NCI-H460 (cell line): ENCODE measurements at places on chromosomes 3 and 15. TPM values are rescaled to one million over a fixed set of nuclear protein-coding genes. Genes with fewer than 3 reads are reported as not detected.

SLC22A14 gene
- total RNA-seq: 0.35 TPM in 1 of 2 replicates, not detected in the other

MCF2L2 gene
- 0.57 and 1.2 TPM in 2 replicates for total RNA-seq

REC114 gene
- not detected in 2 replicates for total RNA-seq

C2CD4A gene
- total RNA-seq: 0.63 and 0.72 TPM in 2 replicates

MKRN3 gene
- not detected in 2 replicates for total RNA-seq

CIDEC gene
- total RNA-seq: not detected in 2 replicates

DNAH12 gene
- total RNA-seq: not detected in 2 replicates

DAPK2 gene
- 0.47 and 0.49 TPM in 2 replicates for total RNA-seq

ACP3 gene
- total RNA-seq: 0.50 and 0.78 TPM in 2 replicates

DUOXA1 gene
- total RNA-seq: 0.97 and 0.98 TPM in 2 replicates

ZMYND10 gene
- 0.30 and 1.1 TPM in 2 replicates for total RNA-seq

TMC3 gene
- 0.02 TPM in 1 of 2 replicates, not detected in the other for total RNA-seq

PIERCE2 gene
- 38.2 and 40.4 TPM in 2 replicates for total RNA-seq

SLC9A9 gene
- total RNA-seq: 1.1 and 2.5 TPM in 2 replicates

CRABP1 gene
- total RNA-seq: 0.25 TPM in 1 of 2 replicates, not detected in the other

SAXO2 gene
- 1.9 TPM in 1 of 2 replicates, not detected in the other for total RNA-seq

CCR4 gene
- total RNA-seq: not detected in 2 replicates

KCNH8 gene
- total RNA-seq: not detected in 2 replicates

SLC2A2 gene
- not detected in 2 replicates for total RNA-seq

USP13 gene
- 4.4 and 8.1 TPM in 2 replicates for total RNA-seq
